ENCODE measurements at places on chromosomes 13 and 19. TPM values are rescaled to one million over a fixed set of nuclear protein-coding genes. Genes with fewer than 3 reads are reported as not detected.

NRTN gene
- not detected for total RNA-seq

PRRG2 gene
- total RNA-seq = 0.46 TPM

CLASRP gene
- total RNA-seq = 34.6 TPM

GRCh38 chr13:27824121-27824520 is 31.8 kb downstream of the GSX1 start:
- peaks cover 44% of the 10 kb centered on the region for H3K27me3 ChIP-seq
- no peak overlapping the region for H3K27ac ChIP-seq
- no peak overlapping the region for H3K4me3 ChIP-seq
- no peaks in the 10 kb centered on the region for H3K36me3 ChIP-seq

DNA sequence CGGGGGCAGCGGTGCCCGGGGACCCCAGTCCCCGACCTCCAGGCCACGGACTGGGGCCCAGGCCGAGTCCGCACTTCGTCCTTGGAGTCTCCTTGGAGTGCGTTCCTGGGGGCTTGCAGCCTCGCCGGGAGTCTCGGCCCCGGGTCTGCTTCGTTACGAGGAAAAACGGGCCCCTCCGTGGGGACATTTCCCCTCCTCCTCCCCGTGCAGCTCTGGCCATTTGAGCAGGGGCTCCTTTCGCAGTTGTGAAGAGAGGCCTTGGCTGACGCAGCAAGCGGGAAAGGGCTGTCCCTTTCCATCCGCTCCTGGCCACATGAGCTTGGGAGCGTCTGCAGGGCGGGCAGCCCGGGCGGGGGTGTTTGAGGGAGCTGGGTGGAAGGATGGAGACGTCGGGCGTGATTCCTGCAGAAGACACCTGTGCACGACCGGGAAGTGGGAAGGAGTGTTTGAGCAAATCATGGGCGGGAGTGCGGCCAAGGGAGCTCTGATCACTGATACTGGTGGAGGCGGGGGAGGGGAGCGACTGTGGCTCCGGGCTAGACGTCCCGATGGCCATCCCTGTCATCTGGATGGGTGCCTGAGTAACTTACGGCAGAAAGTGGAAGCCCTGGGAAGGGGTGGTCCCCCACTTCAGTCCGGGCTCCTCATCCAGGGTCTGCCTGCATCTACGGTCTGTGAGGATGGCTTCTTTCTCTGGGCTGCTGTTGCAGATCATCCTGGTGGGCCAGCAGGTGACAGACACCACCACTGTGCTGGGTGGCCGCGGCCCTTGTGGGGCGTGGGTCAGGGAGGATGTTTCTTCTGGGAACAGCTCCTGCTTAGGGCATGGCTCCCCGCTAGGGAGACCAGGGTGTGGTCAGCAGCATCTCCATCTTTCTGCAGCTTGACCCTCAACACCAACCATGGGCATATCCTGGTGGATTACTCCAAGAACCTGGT is 736 bp downstream of the GPI start:
- DNase-seq = no peak
- H3K4me1 ChIP-seq = peaks cover 27% of the 10 kb centered on the region
- H3K27ac ChIP-seq = peak overlapping the region; percentile 63
- H3K27me3 ChIP-seq = peaks cover 1% of the 10 kb centered on the region
- peak overlapping the region; percentile 98 for H3K4me3 ChIP-seq
- H3K36me3 ChIP-seq = peaks cover 30% of the 10 kb centered on the region

DNA sequence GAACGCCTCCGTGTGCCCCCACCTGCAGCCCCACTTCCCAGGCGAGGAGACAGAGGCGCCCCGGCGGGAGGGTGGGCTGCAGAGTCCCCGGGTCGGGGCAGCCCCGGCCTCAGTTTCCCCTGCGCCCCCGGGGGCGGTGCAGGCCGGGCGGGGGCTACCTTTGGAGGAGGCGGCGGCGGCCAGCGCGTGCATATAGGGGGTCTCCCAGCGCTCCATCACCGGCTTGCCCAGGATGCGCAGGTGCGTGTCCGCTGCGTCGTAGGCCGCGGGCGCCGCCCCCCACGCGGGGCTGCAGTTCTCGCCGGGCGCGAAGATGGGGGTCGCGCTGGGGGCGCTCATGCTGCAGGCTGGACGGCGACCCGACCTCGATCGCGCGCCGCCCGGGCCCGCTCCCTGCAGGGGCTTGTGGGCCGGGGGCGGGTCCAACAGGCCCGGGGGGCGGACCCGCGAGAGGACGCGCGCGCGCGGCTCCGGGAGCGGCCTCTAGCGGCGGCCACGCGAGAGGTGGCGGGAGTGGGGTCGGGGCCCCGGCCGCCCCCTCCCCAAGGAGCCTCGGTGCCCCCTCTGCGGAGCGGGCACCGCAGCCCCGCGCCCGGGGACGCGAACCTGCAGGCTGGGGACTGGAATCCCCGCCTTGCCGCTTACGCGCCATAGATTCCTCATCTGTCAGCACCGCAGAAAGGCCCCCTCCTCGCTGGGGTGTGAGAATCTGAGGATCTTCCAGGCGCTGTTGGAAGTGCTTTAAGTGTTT is at the start of gene GAMT:
Gene GAMT (minus strand): TSS at position 405 of the 751 bp plus-strand sequence. CDS start 66 bp downstream, at position 339.
- peaks cover 15% of the 10 kb centered on the region for H3K4me1 ChIP-seq
- peak within 1 kb of the TSS; percentile 80 for H3K4me3 ChIP-seq
- no peak for DNase-seq
- peak within 1 kb of the TSS; percentile 42 for H3K27ac ChIP-seq
- H3K36me3 ChIP-seq = no peaks in the 10 kb centered on the region
- 0 out of 2 replicates have a peak, but pooled peaks cover 1% of the 10 kb centered on the region for H3K27me3 ChIP-seq

- no peak for DNase-seq
- no peaks in the 10 kb centered on the region for H3K27me3 ChIP-seq
- no peak overlapping the region for H3K4me3 ChIP-seq
- H3K36me3 ChIP-seq = peaks cover 11% of the 10 kb centered on the region
Measured at GRCh38 chr13:98803111-98803561, 50.7 kb upstream of the SLC15A1 start.

DNA sequence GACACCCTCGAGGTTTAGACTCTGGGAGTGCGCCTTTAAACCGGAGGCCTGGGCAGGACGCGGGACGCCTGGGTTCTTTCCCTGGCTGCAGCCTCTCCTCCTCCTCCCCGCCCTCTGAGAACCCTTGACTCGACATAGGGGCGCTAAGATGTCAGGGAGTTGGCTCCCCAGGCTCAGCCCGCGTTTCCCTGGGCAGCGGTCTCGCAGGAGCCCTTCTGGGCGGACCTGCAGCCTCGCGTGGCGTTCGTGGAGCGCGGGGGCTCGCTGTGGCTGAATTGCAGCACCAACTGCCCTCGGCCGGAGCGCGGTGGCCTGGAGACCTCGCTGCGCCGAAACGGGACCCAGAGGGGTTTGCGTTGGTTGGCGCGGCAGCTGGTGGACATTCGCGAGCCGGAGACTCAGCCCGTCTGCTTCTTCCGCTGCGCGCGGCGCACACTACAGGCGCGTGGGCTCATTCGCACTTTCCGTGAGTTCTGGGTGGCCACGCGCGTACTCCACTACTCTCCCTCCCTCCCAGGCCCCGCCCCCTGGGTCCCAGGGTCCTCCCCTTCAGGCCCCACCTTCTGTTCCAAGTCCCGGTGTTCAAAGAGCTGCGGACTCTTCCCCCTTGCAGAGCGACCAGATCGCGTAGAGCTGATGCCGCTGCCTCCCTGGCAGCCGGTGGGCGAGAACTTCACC is 1.3 kb downstream of the ICAM5 start:
- peaks cover 35% of the 10 kb centered on the region for H3K4me1 ChIP-seq
- DNase-seq = peak; percentile 52
- peak overlapping the region; percentile 96 for H3K27ac ChIP-seq
- peaks cover 10% of the 10 kb centered on the region for H3K36me3 ChIP-seq

- H3K36me3 ChIP-seq = no peaks in the 10 kb centered on the region
- peaks cover 5% of the 10 kb centered on the region for H3K27me3 ChIP-seq
- no peak overlapping the region for H3K27ac ChIP-seq
- no peak for DNase-seq
Measured at GRCh38 chr19:29294343-29294811, 81.4 kb upstream of the UQCRFS1 start.

- H3K4me1 ChIP-seq = no peaks in the 10 kb centered on the region
- H3K4me3 ChIP-seq = no peak overlapping the region
- peaks cover 32% of the 10 kb centered on the region for H3K27me3 ChIP-seq
- DNase-seq = no peak
- H3K27ac ChIP-seq = no peak overlapping the region
- H3K36me3 ChIP-seq = no peaks in the 10 kb centered on the region
Measured at GRCh38 chr19:43806848-43807247, 4.6 kb upstream of the LYPD5 start.

DNA sequence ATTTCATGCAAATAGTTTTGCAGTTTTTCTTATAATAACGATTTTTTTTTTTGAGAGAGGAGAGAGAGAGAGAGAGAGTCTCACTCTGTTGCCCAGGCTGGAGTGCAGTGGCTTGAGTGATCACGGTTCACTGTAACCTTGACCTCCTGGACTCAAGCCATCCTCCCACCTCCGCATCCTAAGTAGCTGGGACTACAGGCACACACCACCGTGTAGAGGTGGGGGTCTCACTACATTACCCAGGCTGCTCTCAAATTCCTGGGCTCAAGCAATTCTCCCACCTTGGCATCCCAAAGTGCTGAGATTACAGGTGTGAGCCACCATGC is 26.8 kb upstream of the GJB6 start:
- no peak overlapping the region for H3K4me3 ChIP-seq
- H3K36me3 ChIP-seq = no peaks in the 10 kb centered on the region
- peaks cover 19% of the 10 kb centered on the region for H3K27me3 ChIP-seq
- no peaks in the 10 kb centered on the region for H3K4me1 ChIP-seq
- no peak for DNase-seq

DNA sequence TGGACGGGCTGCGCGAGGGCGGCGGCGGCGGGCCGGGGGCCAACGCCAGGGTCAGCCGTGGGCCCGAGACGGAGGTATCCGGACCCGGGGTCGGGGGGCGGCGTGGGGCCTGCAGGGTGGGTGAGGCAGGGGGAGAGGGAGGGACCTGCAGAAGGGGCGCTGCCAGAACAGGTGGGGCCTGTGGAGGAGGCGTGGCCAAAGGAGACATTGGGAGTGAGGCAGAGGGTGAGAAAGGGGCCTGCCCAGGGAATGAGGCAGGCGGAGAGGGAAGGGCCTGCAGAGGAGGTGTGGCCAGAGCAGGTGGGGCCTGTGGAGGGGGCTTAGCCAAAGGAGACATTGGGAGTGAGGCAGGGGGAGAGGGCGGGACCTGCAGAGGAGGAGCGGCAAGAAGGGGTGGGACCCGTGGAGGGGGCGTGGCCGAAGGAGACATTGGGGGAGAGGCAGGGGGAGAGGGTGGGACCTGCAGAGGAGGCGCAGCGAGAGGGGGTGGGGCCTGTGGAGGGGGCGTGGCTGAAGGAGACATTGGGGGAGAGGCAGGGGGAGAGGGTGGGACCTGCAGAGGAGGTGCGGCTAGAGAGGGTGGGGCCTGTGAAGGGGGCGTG is 4.2 kb downstream of the PRR36 start:
- H3K36me3 ChIP-seq = no peaks in the 10 kb centered on the region
- H3K4me3 ChIP-seq = no peak overlapping the region
- DNase-seq = no peak
- H3K27me3 ChIP-seq = peaks cover 20% of the 10 kb centered on the region
- H3K4me1 ChIP-seq = peaks cover 11% of the 10 kb centered on the region

DNA sequence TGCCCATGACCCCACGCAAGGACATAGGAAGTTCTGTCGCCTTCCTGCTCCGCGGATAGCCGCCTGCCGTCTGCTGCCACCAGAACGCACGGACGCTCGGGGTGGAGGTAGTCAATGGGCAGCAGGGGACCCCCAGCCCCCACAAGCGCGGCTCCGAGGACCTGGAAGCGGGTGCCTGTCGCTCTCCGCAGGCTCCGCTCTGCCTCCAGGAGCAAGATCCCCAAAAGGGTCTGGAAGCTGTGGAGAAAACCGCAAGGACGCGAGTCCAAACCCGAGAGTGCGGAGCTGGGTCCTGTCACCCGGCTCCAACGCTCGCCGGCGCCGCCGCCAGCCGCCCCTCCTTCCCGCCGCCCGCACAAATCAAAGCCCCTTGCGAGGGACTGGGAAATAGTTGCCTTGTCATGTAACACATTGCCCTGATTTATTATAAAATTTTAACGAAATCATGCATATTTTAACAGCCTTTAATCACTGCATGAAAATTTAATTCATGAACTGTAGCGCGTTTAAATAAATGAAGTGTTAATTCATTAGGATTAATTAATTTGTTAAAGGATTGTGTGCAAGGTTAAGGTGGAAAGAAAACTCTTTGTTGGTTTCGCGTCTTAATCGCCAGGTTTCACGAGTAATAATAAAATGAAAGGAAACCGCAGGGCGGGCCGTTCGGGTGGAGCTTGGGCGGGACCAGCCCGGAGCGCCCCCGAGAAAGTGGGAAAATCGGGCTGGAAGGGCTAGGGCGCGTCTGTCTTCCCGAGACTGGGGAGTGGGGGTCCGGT is 5.5 kb upstream of the POU4F1 start:
- no peaks in the 10 kb centered on the region for H3K36me3 ChIP-seq
- peaks cover 58% of the 10 kb centered on the region for H3K27me3 ChIP-seq
- H3K4me1 ChIP-seq = peaks cover 19% of the 10 kb centered on the region
- no peak for DNase-seq

DNA sequence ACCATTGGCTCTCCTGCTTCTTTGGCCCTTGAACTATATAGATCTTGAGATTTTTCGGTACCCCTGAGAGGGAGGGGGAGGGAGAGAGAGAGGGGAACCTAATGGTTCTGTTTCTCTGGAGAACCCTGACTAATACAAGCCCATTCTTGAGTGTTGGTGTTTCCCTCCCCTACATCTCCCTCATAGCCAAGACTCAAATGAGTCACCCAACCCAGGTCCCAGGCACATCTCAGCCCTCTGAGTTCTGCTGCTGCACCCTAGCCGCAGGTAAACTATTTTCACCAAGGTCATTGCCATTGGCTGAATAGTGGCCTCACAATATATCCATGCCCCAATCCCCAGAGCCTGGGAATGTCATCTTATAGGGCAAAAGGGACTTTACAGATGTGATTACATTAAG is 225.8 kb upstream of the MAB21L1 start:
- H3K4me3 ChIP-seq = no peak overlapping the region
- no peaks in the 10 kb centered on the region for H3K36me3 ChIP-seq
- H3K4me1 ChIP-seq = peaks cover 74% of the 10 kb centered on the region
- peak overlapping the region; percentile 55 for H3K27ac ChIP-seq
- DNase-seq = no peak
- 0 out of 2 replicates have a peak, but pooled peaks cover 1% of the 10 kb centered on the region for H3K27me3 ChIP-seq

- DNase-seq = peak; percentile 47
- H3K4me1 ChIP-seq = peaks cover 19% of the 10 kb centered on the region
- H3K27me3 ChIP-seq = peaks cover 19% of the 10 kb centered on the region
- no peak overlapping the region for H3K27ac ChIP-seq
- H3K4me3 ChIP-seq = no peak overlapping the region
- no peaks in the 10 kb centered on the region for H3K36me3 ChIP-seq
Measured at GRCh38 chr13:42354241-42355091, 82.5 kb downstream of the AKAP11 start.

DNA sequence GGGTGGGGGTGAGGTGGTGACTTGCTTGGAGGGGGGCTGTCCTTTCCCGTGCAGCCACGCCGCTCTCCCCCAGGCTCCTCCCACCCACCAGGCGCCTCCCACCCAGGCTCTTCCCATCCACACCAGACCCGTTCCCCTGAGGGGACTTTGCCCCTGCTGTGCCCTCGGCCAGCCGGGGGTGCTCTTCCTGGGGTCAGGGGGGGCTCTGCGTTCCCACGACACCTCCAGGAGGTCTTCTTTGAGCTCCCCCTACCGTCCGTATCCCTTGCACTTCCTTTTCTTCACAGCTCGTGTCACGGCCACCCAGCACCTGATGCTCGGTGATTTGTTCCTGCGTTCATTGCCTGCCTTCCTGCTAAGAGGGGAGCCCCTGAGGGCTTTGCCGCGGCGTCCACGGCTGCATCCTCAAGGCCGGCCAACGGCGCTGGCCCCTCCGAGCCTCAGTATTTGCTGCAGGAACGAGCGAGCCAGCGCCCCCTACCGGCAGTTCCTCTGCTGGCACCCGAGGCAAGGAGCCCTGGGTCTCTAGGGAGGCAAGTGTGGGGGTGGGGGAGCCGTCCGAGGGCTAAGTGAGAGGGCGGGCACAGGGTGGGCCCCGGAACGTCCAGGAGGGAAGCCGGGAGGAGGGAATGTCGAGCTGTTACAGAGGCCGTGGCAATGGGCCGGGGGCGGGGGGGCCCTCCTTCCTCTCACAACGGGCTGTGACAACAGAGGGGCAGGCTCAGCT is 11.8 kb downstream of the LRRC4B start:
- peak overlapping the region; percentile 91 for H3K4me3 ChIP-seq
- no peaks in the 10 kb centered on the region for H3K36me3 ChIP-seq
- no peak overlapping the region for H3K27ac ChIP-seq
